SJCRH30 (cell line): ENCODE measurements at places on chromosomes 1 and 21. TPM values are rescaled to one million over a fixed set of nuclear protein-coding genes. Genes with fewer than 3 reads are reported as not detected.

- DNase-seq = no peak
Observed at GRCh38 chr1:229554886-229555621, 3.5 kb downstream of the ABCB10 start.

DNA sequence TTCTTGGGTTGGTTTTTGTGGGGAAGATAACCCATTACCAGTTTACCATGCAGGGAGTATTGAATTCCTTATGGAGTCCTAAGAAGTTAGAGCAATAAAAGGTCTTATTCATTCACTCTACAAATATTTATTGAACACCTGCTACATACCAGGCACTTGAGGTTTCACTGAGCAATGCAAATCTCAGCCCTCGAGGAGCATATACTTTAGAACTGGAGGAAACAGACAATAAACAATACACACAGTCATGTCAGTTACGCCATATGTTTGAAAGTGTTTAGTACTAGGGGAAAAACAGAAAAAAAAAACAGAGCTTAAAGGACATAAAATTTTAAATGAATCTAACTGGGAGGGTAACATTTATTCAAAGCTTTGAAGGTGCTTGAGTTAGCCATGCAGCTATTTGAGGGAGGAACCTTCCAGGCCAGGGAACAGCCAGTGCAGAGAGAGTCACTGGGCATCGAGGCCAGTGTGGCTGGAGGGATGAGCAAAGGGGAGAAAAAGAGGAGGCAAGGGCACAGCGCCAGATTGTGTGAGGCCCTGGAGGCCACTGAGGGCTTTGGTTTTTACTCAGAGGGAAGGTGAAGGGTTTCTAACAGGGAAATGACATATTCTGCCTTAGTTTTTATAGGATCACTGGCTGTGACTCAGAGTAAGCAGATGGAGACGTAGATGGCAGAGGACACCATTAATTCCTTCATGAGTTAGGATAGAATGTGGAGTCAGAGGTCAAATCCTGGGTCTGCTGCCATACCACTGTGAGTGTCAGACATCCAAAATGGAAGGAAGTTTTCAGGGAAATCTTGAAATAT is 32.7 kb downstream of the C1orf21 start:
- peak; percentile 50 for DNase-seq

GRCh38 chr21:41367945-41368734 is 6.3 kb downstream of the MX2 start:
- no peak for DNase-seq

- DNase-seq = no peak
Observed at GRCh38 chr1:72284084-72284347, 1.7 kb upstream of the NEGR1 start.

- DNase-seq = no peak
Observed at GRCh38 chr21:46562472-46562871, 42.4 kb downstream of the S100B start.

DNA sequence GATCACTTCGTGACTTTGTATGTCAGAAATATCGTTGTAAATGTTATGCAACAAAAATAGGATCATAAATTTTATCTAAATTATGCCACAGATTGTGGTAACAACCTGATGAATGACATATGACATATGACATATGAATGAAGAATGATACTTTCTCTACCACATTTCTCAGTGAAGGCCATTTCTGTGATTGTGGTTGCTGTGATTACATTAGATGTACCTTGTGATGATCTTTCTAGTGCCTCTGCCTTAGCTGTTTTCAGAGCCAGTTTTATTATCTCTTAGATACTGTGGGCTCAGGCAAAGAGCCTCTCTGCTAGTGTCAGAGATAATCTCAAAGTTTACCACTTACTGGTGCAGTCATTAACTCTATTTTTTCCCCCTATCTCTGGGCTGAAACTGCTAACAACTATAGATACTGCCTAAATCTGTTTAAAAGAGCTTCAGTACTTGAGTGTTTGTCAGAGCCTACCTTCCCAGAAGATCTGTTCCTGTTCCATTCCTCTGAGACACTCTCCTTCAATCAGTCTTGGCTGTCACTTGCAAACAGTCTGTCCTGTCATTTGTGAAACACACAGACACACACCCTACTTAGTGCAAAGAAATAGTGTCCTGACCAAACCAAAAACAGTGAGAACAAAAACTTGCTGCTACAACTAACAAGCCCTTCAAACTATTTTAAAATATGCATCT is 55.5 kb downstream of the HMCN1 start:
- no peak for DNase-seq

DNA sequence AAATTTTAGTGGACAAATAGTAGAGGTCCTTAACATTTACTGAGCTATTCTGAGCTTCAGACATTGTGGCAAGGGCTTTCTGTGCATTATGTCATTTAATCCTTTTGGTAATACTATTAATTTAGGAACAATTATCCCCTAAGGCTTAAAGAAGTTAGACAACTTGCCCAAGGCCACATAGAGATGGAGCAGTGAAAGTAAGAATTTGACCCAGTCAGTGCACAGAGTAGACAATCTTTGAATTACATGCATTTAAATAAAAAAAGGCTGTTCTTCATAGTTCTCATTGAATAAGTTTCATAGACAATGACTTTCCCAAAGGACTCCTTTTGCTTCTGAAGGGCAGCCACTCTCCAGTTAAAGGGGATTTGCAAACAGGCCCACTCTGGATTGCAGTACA is 142.7 kb downstream of the RUNX1 start:
- DNase-seq = no peak

DNA sequence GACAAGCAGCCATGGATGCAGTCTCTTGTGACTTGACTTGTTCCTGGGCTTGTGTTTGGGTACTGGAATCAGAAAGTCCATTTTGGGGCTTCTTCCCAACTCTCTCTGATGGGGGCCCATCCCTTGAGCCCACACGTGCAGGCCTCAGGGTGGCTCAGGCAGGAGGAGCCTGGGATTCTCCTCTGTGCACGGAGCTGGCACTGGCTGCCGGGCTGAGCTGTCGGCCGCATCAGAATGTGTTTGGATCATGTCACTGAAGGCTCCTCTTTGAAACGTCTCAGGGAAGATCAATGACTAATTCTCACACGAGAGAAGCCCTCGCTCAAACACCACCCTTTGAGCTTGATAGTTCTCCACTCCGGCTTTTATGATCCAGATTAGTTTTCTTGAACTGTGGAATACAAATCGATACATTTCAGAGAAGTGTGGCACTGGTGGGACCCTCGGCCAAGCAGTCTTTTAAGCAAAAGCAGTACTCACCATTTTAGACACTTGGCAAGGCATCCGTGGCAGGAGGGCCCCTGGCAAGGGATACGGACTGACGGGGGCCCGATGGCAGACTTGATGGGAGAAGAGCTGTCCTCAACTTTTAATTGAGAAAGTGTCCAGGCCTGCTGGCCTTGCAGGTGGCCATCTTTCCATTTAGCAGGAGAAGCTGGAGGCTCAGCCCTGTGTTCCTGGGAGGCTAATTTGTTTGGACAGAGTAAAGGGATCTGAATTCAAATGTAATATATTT is 220.7 kb upstream of the C1orf174 start:
- DNase-seq = no peak

- DNase-seq = peak; percentile 76
Observed at GRCh38 chr1:35557118-35557610, at the start of gene KIAA0319L. Gene KIAA0319L, minus strand, starts transcription at chr1:35557403. Its CDS starts 2,912 bp downstream, at chr1:35554491.

GRCh38 chr21:35138665-35139381 is 89.7 kb upstream of the RUNX1 start:
- DNase-seq = peak; percentile 99

- no peak for DNase-seq
Observed at GRCh38 chr21:41743321-41744027, 23.4 kb downstream of the RIPK4 start.

Gene CMPK1
- total RNA-seq = 127 and 144 TPM in 2 replicates

Gene LIN28A
- total RNA-seq = not detected in 2 replicates

Gene SLC35F3
- not detected in 2 replicates for total RNA-seq

Gene PSMG1
- total RNA-seq = 134 and 135 TPM in 2 replicates

Gene OR2C3
- not detected in 2 replicates for total RNA-seq

Gene SMIM1
- not detected in 2 replicates for total RNA-seq

Gene LMOD1
- total RNA-seq = not detected in 2 replicates

Gene LRRC8C
- 3.4 and 3.6 TPM in 2 replicates for total RNA-seq

Gene ADCY10
- total RNA-seq = 0.13 and 0.38 TPM in 2 replicates
